ENCODE measurements at places on chromosomes 16 and 17. TPM values are rescaled to one million over a fixed set of nuclear protein-coding genes. Genes with fewer than 3 reads are reported as not detected.

TOB1 gene
- 112 TPM for total RNA-seq

UTS2R gene
- total RNA-seq, result not detected

MYLK3 gene
- total RNA-seq, result not detected

HS3ST6 gene
- total RNA-seq, result not detected

KRT12 gene
- total RNA-seq, result 14.0 TPM

- no peaks in the 10 kb centered on the region for H3K4me1 ChIP-seq
- H3K27me3 ChIP-seq, result no peaks in the 10 kb centered on the region
- no peak overlapping the region for H3K27ac ChIP-seq
- no peak for DNase-seq
- no peaks in the 10 kb centered on the region for H3K36me3 ChIP-seq
Observed at GRCh38 chr16:52364500-52364899, 182.4 kb downstream of the TOX3 start.

DNA sequence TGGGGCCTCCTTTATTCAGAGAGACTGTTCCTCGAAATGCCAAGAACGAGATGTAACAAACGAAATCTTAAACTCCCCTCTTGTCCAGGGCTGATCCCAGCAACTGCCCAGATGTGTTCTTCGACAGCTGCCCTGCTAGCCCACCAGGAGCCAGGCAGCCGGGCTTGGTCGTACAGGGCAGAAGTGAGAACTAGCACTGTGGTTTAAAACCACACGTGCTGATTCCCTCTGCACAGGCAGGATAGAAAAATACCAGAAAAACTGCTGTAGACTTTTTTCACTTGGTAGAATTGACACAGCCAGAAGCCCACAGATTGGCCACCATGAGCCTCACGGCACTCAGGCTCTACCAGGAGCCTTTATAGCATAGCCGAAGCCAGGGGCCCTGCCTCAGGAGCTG is 33.1 kb downstream of the PLD6 start:
- no peaks in the 10 kb centered on the region for H3K4me1 ChIP-seq
- no peak overlapping the region for H3K27ac ChIP-seq

GRCh38 chr17:37212179-37212578 is 163.6 kb upstream of the C17orf78 start:
- no peak overlapping the region for H3K27ac ChIP-seq
- no peaks in the 10 kb centered on the region for H3K4me1 ChIP-seq
- DNase-seq, result no peak
- no peak overlapping the region for H3K4me3 ChIP-seq
- H3K27me3 ChIP-seq, result no peaks in the 10 kb centered on the region

DNA sequence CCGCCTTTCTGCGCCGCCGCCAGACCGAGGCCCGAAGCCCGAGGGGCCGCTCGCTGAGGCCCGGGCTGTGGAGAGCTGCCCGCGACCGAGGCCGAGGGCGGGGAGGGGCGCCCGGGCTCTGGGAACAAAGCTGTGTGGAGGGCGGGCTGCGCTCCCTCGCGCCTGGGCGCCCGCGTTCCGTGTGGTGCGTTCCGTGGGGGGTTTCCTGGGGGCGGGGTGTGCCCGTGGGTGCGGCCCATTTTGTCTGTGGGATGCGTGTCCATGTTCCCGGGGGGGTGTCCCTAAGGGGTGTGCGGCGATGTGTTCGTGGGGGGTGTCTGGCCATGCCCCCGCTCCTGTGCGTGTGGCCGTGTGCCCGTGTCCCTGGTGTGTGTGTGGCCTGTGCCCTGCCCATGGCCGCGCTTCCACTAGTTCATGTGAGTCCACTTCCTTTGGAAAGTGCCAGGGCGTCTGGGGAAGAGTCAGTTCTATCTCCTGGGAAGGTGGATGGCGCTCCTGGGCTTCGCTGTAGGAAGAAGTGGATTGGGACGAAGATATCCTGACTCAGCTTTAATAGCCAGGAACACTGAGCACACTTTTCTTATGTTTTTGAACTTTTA is 520 bp downstream of the JPT2 start:
- peak overlapping the region; percentile 86 for H3K27ac ChIP-seq
- peak overlapping the region; percentile 96 for H3K4me3 ChIP-seq
- no peaks in the 10 kb centered on the region for H3K27me3 ChIP-seq
- H3K36me3 ChIP-seq, result peaks cover 28% of the 10 kb centered on the region

- no peak overlapping the region for H3K4me3 ChIP-seq
- no peak overlapping the region for H3K27ac ChIP-seq
- no peaks in the 10 kb centered on the region for H3K36me3 ChIP-seq
- DNase-seq, result no peak
- H3K27me3 ChIP-seq, result no peaks in the 10 kb centered on the region
Observed at GRCh38 chr17:32813021-32813420, 63.9 kb downstream of the MYO1D start.

DNA sequence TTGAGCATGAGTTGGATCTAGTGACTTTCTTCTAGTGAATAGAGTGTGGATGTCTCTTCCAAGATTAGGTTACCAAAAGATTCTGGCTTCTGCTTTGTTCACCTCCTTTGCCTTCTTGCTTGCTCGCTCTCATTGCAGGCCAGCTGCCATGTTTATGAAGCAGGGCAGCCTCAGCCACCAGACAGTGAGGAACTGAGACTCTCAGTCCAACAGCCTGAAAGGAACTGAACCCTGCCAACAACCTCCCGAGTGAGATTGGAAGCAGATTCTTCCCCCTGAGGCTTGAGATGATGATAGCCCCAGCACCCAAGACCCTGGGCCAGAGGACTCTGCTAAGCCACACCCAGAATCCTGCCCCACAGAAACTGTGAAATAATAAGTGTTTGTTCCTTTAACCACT is 48.4 kb downstream of the NOG start:
- no peak overlapping the region for H3K27ac ChIP-seq
- no peaks in the 10 kb centered on the region for H3K4me1 ChIP-seq
- no peak for DNase-seq
- H3K27me3 ChIP-seq, result no peaks in the 10 kb centered on the region

- H3K4me3 ChIP-seq, result peak overlapping the region; percentile 84
- H3K27me3 ChIP-seq, result no peaks in the 10 kb centered on the region
- peak overlapping the region; percentile 60 for H3K27ac ChIP-seq
- peak; percentile 95 for DNase-seq
- H3K4me1 ChIP-seq, result peaks cover 27% of the 10 kb centered on the region
Observed at GRCh38 chr16:30052671-30053372, 12.7 kb upstream of the ALDOA start.

GRCh38 chr16:29676989-29677785 is 1.8 kb upstream of the QPRT start:
- H3K4me1 ChIP-seq, result peaks cover 27% of the 10 kb centered on the region
- no peak overlapping the region for H3K4me3 ChIP-seq
- no peaks in the 10 kb centered on the region for H3K36me3 ChIP-seq
- no peak for DNase-seq
- H3K27ac ChIP-seq, result no peak overlapping the region

DNA sequence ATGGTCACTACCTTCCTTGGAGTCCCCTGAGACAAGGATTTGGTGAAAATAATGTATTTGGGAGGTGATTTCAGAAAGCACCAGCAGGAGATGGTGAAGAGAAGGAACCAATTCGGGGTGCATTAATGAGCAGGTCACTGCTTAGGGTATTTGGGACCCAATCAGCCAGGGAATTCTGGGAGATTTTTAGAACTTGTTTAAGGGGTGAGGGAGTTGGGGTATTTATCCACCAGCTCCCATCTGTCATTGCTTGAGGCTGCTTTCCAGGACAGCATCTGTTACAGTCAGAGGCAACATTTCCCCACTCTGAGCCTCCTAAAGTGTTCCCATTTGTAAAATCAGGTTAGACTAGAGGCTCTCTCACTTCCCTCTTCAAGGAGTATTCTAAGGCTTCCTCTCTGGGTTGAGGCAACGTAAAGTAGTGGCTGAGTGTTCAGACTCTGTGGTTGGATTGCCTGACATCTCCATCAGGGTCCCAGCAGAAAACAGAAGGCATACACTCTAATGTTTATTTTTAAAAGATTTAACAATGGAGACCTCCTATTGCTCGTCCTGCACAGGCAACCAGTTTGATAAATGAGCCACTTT is 60.9 kb downstream of the CLEC19A start:
- no peaks in the 10 kb centered on the region for H3K36me3 ChIP-seq
- peaks cover 12% of the 10 kb centered on the region for H3K4me1 ChIP-seq
- no peak overlapping the region for H3K4me3 ChIP-seq

DNA sequence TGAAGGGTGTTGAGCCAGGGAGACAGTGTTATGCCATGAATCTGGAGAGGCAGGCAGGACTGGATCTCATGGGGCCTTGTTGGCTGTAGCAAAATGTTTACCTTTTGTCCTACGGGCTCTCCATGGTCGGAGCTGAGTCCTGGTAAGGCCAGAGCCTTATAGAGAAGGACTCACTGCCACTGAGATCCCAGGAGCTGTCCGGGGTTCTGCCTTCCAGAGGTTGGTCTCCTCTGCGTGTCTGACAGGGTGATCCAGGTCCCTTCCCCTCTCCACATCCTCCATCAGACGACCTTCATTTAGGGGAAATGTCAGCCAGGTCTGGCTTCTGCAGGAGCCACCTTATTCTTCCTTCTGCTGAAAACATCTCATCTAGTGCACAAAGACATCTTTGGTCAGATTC is 285.2 kb upstream of the N4BP1 start:
- no peaks in the 10 kb centered on the region for H3K4me1 ChIP-seq
- no peaks in the 10 kb centered on the region for H3K36me3 ChIP-seq
- no peak overlapping the region for H3K4me3 ChIP-seq
- H3K27ac ChIP-seq, result no peak overlapping the region
- H3K27me3 ChIP-seq, result no peaks in the 10 kb centered on the region
- no peak for DNase-seq

- no peak overlapping the region for H3K27ac ChIP-seq
- DNase-seq, result no peak
- peak overlapping the region; percentile 85 for H3K4me3 ChIP-seq
- peaks cover 38% of the 10 kb centered on the region for H3K36me3 ChIP-seq
Observed at GRCh38 chr16:67658849-67659674, 998 bp downstream of the ACD start.

DNA sequence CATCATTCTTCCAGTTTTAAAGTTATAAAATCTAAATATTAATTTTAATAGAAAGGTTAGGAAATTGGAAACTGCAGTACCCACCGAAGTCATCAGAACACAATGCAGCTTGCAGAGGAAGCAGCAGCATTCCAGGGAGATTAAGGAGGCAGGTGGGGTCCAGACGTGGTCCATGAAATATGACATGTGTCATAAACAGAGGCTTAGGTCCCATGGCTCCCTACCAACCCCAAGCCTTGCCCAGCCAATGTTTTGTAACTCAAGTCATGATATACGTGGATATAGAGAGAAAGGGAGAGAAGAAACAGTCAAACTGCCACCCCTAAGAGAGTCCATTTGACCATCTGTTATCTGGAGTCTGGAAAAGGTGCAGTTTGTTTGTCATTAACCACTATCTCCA is 670.0 kb downstream of the TOX3 start:
- no peaks in the 10 kb centered on the region for H3K36me3 ChIP-seq
- H3K4me1 ChIP-seq, result no peaks in the 10 kb centered on the region
- DNase-seq, result peak; percentile 4

GRCh38 chr16:77158293-77158692 is 32.7 kb upstream of the MON1B start:
- no peaks in the 10 kb centered on the region for H3K4me1 ChIP-seq
- H3K4me3 ChIP-seq, result no peak overlapping the region
- no peak for DNase-seq
- peaks cover 10% of the 10 kb centered on the region for H3K27me3 ChIP-seq

DNA sequence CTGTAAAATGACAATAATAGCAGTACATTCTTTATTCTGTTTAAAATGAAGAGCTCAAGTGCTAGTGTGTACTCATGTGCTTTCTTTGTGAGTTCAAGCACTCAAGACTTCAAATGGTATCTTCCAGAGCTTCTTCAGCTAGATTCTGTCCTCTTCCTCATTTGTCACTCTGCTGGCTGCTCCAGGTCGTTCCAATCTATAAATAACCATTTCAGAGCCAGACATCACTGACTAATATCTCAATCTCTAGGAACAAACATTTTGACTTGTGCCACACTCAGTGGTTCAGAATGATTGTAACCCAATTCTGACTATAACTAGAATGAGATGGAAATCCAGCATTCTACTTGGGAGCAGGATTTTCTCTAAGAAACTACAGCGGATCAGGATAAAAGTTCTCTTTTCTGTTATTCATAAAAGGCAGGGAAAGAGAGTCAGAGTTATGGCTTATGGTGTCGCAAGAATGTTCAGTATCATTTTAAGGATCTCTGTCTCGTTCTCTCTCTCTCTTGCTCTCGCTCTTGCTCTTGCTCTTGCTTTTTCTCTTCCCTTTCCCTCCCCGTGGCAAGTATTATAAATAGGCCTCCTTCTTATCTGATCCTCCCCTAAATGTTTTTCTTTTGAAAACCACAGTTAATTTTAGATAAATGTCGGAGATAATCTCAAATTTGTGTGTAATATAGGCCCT is 116.3 kb upstream of the MAF start:
- no peak overlapping the region for H3K27ac ChIP-seq
- H3K4me3 ChIP-seq, result no peak overlapping the region
- H3K4me1 ChIP-seq, result peaks cover 11% of the 10 kb centered on the region
- no peaks in the 10 kb centered on the region for H3K36me3 ChIP-seq

DNA sequence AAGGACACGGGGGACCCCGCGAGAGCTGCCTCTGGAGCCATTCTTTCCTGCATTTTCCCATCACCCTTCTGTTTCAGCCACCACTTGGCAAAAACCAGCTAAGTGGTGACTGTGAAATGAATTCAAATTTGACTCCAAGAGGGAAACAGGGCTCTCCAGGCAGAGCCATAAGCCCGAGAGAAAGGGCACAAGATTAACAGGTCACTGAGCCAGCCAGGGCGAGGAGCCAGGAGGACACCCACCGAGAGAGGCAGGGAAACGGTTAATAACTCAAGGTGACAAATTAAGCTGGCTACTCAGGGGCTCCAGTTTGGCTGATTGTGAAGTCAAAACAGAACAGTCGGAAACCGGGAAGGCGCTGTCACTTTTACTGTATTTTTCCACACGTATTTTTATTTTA is 67.8 kb upstream of the SOX9 start:
- H3K4me1 ChIP-seq, result peaks cover 2% of the 10 kb centered on the region
- no peak overlapping the region for H3K4me3 ChIP-seq
- DNase-seq, result no peak
- H3K27me3 ChIP-seq, result peaks cover 7% of the 10 kb centered on the region
- H3K27ac ChIP-seq, result no peak overlapping the region

- peak; percentile 89 for DNase-seq
- H3K4me3 ChIP-seq, result no peak overlapping the region
- H3K27me3 ChIP-seq, result no peaks in the 10 kb centered on the region
- peaks cover 61% of the 10 kb centered on the region for H3K4me1 ChIP-seq
- peak overlapping the region; percentile 84 for H3K27ac ChIP-seq
Observed at GRCh38 chr16:70715055-70715858, 29.4 kb upstream of the MTSS2 start.

Measured in stomach (tissue), 19 donors.